Sigmoid colon (tissue), 7 donors: ENCODE measurements at places on chromosomes 12 and 14.

DNA sequence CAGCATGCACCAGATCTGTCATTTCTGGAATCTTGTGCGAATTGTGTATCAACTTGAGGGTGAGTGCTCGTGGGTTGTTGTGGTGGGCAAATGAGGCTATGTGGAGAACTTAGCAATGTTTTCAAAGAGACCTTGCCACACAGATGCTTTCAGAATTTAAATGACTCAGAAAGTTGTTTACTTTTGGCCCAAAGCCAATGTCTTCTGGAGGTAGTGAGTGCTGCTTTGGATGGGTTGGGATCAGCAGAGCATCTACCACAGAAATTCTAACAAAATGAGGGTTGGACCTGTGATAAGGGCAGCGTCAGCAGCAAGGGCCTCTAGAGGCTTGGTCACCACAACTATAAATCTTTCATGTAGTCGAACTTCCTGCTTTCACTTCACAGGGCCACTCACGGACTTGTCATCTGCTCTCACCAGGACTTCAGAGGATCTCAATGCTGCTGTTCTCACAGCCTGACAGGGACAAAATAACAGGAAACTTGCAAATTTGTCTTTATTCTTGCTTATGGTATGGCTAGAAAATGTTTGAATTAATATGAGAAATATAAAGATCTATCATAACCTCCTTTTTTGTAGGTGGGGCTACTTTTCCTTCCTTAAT lies 111.4 kb downstream of the DACT1 start:
- no peak for DNase-seq

GRCh38 chr14:96888158-96888557 lies 91.0 kb downstream of the VRK1 start:
- DNase-seq: no peak

- DNase-seq: no peak
Measured at GRCh38 chr14:71497645-71498086, 434.6 kb upstream of the RGS6 start.

GRCh38 chr12:89024580-89024979 lies 327.7 kb downstream of the DUSP6 start:
- no peak for DNase-seq

DNA sequence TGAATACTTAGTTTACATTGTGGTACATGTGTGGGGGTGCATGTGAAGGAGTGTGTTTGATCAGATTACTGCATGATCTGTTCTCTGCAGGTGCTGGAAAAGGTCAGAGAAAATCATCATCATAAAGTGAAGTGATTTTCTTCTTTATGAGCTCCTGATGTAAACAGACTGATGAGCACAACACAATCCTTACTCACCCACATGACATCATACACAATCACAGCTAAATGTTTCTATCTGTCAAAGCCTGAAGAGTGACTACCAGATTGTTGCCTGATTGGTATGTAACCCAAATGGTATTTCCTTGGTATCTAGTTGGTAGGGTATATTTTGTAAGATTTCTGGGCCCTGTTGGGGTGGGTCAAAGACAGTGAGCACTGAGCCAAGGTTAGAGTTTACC lies 270.8 kb downstream of the FOXG1 start:
- no peak for DNase-seq

DNA sequence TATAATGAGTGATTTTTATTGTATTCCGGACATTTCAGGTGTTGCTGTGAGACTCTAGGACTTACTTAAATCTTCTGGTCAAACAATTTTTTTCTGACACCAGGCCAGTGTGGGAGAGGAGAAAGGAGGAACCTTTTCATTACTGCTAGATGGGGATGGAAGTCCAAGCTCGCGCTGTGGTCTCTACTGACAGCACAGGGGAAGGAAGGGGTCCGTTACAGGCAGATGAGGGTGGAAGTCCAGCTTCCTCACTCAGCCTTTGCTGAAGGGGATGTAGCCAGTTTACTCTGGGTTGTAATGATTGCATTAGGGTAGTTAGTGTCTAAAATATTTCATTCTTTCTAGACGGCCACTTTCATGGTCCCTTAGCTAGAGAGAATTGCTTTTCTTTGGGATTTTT lies 26.3 kb upstream of the ST8SIA1 start:
- no peak for DNase-seq

DNA sequence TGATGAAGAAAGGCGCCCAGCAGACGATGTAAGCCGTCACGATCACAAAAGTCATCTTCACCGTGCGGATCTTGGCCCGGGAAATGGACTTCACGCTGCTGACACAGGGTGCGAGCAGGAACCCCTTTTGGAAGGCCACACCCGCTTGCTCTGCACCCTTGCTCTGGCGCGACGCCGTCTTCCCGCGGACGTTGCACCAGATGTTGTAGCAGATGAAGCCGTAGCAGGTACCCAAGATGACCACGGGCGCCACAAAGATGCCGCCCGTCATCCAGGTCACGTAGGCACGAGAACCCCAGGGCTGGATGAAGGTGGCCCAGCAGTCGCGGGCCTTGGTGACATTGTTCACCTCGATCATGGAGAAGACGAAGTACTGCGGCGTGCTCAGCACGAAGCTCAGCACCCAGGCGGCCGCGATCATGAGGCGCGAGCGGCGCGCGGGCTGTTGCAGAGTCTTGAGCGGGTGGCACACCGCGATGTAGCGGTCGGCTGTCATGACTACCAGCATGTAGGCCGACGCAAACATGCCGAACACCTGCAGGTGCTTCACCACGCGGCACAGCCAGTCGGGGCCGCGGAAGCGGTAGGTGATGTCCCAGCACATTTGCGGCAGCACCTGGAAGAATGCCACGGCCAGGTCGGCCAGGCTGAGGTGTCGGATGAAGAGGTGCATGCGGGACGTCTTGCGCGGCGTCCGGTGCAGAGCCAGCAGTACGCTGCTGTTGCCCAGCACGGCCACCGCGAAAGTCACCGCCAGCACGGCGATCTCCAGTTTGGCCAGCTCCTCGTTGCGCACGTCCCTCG lies 890 bp downstream of the AVPR1A start:
- no peak for DNase-seq

- DNase-seq: no peak
Measured at GRCh38 chr14:101242442-101243385, 318.6 kb upstream of the DIO3 start.

- peak; percentile 59 for DNase-seq
Measured at GRCh38 chr12:83042441-83043200, 355.9 kb downstream of the TMTC2 start.

- DNase-seq: no peak
Measured at GRCh38 chr12:106416273-106416672, 58.7 kb downstream of the POLR3B start.

GRCh38 chr12:75208856-75209811 lies 505 bp downstream of the KCNC2 start:
- no peak for DNase-seq

DNA sequence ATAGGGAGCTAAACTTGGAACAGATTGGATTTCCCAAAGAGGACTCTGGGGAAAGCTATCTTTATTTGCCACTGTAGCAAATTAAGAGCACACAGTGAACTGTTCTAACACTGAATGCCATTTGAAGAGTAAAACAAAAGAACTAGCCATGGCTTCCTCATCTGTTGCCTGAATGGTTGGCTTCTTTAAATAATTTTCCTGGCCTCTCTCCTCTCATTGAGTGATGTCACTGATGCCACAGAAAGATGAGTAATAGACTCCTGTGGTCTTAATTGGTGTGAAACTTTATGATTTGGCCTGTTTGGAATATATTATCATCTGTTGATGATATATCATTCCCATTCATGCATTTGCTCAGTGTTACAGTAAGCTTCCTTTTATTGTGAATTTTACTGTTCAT lies 42.5 kb downstream of the WDR20 start:
- no peak for DNase-seq

DNA sequence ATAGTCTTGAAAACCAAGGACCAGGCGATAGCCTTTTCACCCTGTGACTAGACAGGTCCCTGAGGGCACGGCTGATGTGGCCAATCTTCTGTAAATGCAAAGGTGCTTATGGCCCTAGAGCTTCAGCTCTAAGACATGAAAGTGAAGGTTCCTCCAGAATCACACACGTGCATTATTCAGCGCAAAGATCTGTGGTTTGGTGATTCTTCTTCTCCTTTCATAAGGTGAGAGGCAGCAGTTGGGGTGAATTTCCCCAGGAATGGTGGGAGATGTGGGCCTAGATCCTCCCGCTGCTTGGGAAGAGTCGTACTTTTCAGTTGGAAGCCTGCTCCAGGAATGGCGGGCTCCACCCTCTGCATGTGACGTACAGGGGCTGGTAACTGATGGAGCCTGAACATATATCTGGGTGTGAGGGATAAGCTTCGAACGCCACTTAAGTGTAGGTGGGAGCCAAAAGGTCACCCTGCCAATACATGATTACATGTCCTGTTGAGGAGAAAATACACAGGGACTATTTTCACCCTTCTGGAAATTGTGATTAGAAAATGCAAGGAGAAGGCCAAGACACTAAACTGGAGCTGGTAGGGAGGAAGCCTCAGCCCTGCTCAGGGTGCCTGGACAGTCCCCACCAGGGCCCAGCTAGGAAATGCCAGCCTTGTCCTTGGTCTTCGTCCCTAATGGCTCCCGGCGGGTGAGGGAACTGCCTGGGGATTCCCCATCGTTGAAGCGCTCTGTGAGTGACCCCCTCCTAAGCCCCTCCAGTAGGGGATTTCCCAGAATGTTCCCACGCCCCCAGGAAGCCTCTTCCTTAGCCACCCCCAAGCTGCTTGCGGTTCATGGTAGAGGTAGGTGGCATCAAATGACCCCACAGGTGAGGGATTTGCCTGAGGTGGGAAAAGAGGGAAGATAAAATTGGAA lies 17.6 kb downstream of the BATF start:
- no peak for DNase-seq

- no peak for DNase-seq
Measured at GRCh38 chr14:24437736-24438067, 4.9 kb downstream of the SDR39U1 start.

GRCh38 chr12:95881331-95881955 lies 22.7 kb downstream of the SNRPF start:
- no peak for DNase-seq

GRCh38 chr14:96091149-96091693 lies 52.1 kb downstream of the C14orf132 start:
- DNase-seq: no peak

DNA sequence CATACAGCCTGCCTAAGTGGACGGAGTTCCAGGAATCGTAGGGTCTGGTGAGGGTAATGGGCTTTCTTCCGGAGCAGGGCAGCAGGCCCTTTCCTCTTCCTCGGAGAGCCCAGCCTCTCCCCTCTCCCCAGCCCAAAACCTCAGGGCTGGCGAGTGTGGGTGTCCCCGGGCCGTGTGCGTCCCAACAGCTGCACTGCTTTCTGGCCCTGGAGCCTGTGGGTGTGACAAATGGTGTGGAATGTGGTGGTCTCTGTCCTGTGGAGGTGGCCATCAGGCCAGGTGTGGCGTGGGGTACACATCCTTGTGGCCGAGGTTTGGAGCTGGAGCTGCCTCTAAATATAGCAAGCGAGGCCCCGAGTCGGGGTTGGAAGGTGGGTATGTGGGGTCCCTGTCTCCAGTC lies 8.5 kb downstream of the ORAI1 start:
- DNase-seq: no peak

DNA sequence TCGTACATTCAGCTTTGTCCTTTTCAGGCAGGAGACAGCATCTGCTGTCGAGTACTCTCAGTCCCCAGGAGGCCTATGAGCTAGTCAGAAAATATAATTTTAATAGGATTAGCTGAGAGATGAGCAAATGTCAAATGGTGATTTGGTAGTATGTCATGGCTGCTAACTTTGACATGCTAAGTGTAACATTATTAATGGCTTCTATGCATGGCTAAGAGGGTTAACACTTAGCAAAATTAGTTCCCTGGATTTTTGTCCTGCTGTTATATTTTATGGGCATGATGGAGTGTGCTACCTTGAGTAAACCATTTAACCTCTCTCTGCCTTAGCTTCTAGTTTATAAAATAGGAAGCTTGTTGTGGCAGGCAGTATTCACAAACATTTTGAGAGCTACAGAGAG lies 2.9 kb upstream of the PCNX1 start:
- DNase-seq: no peak

DNA sequence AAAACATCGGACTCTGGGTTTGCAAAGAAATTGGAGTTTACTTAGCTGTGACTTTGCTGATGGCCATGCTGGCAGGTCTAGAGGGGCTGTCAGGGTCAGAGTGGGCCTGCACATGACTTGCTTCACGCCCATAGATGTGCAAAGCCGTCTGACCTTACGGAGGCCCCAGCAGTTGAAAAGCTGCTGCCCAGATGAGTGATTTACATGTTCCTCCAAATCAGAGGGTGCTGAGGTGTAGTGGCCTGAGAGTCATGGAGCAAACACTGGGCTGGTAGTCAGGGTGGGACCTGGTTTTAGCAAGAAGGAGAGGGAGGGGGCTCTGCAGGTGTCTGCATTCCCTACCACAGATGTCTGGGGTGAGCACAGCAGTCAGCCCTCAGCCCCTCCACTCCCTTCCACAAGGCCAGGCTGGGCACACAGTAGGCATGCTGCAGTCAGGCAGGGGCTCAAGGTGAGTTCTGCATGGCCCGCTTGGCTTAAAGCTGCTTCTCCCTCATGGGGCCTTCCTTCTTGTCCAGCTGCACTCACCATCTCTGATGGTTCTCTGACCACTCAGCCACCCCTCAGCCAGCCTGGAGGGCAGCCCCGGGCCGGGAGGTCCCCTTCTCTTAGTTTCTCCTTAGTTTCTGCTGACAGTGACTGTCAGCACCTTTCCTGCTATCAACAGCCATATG lies 34.2 kb upstream of the EML1 start:
- peak; percentile 63 for DNase-seq

GRCh38 chr14:104985675-104986486 lies at the start of gene CLBA1:
TSS of gene CLBA1 (plus strand) at chr14:104985788. CDS start at chr14:104986432, 644 bp downstream.
- DNase-seq: peak; percentile 94

- no peak for DNase-seq
Measured at GRCh38 chr14:105999361-106000028, 473.1 kb downstream of the TMEM121 start.

DNA sequence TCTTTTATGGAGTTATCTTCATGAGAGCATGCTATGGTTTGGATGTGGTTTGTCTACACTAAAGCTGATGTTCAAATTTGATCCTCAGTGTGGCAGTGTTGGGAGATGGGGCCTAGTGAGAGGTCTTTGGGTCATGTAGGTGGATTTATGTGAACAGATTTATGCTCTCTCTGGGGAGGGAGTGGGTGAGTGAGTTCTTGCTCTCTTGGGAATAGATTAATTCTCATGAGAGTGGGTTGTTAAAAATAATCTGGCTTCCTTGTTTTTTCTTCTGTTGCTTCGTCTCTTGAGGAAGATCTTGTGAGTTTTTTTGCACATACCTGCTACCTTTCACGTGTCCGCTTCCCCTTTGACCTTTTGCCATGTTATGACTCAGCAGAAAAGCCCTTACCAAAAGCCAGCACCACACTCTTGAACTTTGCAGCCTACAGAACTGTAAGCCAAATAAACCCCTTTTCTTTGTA lies 20.5 kb downstream of the DERA start:
- DNase-seq: no peak

GRCh38 chr12:117408161-117408791 lies 46.9 kb upstream of the NOS1 start:
- no peak for DNase-seq

DNA sequence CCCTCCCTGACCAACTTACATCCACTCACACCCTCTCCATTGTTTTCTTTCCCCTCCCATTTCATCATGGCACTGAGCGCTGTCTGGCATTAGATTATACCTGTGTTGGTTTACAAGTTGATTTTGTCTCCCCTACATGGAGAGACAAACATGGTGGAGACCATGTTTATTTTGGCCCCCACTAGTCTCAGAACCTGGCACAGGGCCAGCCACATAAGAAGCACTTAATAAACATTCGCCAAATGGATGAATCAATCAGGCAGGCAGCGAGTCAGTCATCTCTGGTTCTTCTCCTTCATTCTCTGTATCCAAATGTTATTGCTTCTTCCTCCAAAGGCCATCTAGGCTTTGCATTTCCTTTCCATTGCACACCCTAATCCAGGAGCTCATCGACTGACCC lies 177.4 kb downstream of the DPF3 start:
- peak; percentile 38 for DNase-seq
